ENCODE measurements at places on chromosomes 16 and 17.
A peak's percentile ranks its signal among the peaks of the same experiment; 100 is the strongest.

- no peak for DNase-seq
Observed at GRCh38 chr17:75047398-75048098, 523 bp downstream of the KCTD2 start.

DNA sequence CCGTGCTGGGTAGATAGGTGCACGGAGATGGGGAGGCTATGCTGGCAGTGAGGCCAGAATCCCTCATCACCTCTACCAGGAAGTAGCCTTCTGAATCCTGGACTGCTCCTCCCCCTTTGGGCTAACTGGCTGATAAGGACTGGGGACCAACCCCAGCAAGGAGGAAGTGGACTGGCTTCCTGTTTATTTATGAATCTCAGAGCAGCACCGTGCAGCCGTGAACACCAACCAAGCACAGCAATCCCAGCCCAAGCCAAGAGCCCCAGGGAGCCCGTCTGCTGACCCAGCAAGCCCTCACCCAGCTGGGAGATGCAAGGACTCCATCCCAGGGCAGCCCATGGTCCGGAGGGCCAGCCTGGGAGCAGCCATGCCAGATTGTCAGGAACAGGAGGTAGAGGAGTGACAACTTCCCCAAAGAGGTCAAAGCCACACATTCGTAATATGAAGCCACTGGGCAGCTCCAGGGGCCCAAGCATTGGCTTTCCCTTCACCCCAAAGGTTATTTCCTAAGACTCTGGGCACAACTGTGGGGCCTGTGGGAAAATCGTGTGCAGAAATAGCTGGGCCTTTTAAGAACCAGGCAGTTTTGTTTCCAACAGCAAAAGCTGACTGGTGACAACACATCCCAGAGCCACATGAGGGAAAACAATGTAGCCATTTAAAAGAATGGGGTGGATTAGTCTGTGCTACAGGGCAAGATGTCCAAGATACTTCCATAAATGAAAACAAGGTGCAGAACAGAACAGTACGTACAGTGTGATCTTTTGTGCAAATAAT, 23.9 kb downstream of the PHB1 start:
- DNase-seq = no peak

- DNase-seq = no peak
Observed at GRCh38 chr17:3669085-3669347, 404 bp downstream of the EMC6 start.

- peak; percentile 50 for DNase-seq
Observed at GRCh38 chr17:1179818-1180742, at the start of gene ABR. Gene ABR, minus strand, starts transcription at chr17:1179981. Its CDS starts 254 bp downstream, at chr17:1179727.

DNA sequence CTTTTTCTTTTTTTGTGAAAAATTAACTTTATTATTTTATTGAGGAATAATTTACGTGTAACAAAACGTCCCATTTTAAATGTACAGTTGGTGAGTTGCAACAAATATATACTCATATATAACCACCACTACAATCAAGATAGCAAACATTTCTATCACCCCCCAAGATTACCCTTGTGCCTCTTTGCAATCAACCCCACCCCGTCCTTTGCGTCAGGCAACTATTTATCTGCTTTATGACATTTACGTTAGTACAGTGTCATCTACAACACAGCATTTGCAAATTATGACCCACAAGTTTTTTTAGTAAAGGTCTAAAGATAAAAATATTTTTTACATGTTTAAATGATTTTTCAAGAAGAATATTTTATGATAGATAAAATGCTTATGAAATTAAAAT, 485.6 kb upstream of the SOX9 start:
- no peak for DNase-seq

GRCh38 chr16:1610071-1610898, 1.6 kb downstream of the IFT140 start:
- DNase-seq = peak; percentile 80

DNA sequence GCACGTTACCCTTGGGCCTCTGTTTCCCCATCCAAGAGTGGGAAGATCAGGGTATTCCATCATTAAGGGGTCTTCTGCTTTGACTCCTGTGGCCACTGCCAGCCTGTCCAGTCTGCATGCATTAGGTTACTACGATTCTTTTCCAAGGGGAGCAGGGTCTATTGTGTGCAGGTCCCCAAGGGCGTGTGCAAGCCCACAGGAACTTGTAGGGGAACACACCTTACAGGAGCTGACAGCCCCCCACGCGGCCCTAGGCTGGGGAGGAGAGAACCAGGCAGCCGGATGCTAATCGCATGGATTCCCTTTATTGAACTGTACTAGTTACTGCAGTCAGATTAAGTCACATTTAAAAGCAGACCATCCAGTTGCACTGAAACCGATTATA, 116.7 kb downstream of the C16orf78 start:
- DNase-seq = no peak

DNA sequence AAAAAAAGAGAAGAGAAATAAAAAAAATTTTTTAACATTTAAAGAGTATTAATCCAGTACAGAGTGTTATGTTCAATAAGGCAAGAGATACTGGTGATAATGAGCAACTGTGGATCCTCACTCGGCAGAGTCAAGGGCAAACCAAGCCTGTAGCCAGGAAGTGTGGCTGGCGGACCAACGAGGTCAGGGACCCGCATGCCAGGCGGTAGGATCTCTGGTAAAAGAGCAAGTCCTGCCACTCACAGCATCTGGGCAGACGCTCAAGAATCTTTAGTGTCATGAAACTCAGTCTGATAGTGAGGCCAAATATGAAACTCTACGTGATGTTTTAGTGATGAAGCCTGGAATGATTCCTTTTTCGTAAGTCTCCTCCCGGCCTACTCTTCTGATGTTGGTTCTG, 8.3 kb upstream of the GEMIN4 start:
- no peak for DNase-seq

DNA sequence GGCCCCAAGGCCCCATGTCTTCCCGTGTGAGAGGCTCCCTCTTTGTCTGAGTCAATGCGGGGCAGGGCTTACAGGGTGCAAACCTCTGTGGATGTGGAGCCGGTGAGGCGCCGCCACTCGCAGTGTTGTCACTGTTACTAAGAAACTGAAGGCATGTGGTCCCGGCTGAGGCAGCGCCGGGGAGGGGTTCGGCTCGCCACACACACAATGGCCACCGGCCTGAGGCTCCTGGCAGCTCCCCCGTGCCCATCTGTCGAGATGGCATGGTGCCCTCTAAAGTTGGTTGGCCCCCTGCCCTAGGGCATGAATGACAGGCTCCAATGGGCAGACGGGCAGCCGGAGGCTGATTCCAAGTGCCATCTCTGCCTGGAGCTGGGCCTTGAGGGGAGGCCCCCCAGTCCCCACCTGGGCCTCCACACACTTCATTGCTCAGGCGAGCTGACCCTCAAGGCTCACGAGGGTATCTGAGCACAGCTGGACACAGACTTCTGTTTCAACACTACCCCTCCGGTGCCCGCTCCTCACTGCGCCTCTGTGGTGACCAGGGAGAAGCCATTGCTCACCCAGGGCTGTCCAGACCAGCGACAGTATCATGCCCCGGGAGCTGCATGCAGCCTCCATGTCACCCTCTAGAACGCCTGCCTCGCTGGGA, 137.2 kb downstream of the C16orf78 start:
- no peak for DNase-seq

DNA sequence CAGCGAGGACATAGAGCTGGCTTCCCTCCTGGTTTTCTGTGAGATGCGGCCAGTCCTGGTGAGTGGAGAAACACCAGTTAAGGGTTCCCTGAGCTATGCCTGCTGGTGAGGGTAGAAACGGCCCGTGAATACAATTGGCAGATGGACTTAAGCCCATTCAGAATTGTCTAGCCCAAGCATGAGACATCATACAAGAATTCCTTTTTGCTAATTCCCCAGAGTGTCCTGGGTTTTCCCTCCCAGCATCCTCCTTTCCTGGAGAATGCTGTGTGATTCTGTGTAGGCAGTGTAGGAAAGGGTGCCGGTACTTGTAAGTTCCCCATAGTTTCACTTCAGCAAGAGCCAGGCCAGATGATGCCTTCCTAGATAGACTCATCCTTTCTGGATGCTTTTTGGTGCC, 65.1 kb downstream of the SDR42E1 start:
- no peak for DNase-seq

- no peak for DNase-seq
Observed at GRCh38 chr16:381789-382717, at the start of gene PGAP6. Gene PGAP6, minus strand, starts transcription at chr16:381978. Its CDS starts 157 bp downstream, at chr16:381821.

DNA sequence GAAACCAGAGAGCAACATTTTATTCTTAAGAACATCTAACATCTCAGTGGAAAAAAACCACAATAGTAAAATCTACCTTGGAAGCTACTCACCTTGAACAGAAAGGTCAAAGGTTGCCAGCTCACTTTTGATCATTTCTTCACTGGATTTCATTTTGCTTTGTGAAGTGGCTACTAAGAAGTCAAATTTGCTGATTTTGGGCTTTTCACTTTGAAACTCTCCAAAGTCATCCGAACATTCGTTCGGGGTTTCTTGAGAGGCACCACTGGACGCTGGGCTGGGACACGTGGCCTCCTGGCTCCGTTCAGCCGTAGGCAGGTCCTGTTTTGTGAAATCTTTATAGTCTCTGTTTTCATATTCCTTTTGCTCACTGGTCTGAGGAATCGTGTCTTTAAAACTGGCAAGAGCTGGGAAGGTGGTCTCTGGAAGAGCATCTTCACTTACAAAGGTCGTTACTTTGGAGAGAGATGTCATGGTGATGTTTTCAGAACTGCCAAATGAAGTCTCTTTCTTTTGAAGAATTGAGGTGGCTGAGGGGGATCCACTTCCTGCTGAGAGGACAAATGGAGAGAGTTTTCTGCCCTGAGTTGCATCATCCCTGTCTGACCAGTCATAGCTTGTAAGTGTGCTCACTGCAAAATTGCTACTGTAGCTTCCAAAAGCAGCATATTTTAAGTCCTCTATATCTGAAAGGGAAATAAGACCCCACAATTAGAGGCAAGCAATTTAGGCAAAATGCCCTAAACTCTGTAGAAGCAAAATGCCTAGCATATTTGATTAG, 52.4 kb downstream of the DUSP14 start:
- DNase-seq = no peak

GRCh38 chr16:69301187-69301586, 10.0 kb upstream of the VPS4A start:
- no peak for DNase-seq

- DNase-seq = no peak
Observed at GRCh38 chr17:48247038-48247437, 139.5 kb downstream of the SNX11 start.

DNA sequence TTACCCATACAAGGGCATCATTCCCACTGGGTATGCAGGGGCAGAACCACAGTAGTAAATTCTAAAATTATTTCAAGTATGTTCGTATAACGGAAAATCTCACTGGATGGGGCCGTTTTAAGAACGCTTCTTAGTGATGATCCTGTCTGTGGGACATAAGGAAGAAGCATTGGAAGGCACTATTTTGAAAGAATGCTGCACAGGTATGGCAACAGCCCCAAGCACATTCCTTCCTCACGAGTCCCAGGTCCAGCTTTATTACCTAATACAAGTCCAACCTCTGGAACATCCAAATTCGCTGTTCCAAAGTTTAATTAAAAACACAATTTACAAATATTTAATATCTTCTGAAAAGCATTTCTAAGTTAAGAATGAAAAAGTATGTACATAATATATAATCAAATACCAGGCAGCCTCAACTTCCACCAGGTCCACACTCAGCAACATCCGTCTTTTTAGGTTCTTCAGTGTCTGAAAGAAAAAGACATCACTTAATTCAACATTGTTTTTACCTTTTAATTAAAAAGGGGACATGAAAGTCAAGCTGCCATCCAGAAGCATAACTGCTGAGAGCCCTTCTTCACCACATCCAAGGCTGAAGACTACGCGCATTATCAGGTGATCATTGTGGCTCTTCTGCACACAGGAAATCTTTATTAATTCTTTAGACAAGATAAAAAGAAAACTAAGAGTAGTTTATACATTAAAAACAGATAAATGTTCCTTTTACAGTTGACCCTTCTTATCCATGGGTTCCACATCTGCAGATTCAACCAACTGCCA, 49.8 kb downstream of the BRD7 start:
- DNase-seq = no peak

GRCh38 chr16:13923703-13924298, 3.8 kb downstream of the ERCC4 start:
- no peak for DNase-seq

- DNase-seq = no peak
Observed at GRCh38 chr17:29731589-29731929, 108.8 kb upstream of the CORO6 start.

DNA sequence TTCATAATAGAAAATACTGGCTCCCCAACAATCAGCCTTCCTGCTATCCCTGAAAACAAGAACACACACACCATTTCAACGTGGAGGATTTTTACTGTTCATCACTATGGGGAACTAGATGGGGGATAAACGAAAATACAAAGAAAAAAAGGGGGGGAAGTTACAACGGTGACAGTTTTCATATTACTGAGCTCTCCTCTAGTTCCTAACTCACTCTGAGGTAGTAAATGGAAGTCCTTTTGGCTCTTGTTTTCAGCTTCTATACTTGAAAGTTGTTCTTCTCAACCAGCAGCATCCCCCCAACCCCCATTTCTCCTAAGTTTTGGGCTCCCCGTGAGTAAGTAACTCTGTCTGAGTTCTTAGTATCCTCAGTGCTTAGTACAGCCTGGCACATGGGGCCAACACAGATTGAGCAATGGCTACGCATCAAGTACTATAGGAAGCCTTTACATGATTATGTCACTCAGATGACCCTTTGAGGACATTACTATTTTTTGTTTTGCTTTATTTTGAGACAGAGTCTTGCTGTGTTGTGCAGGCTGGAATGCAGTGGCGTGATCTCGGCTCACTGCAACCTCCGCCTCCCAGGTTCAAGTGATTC, 4.2 kb upstream of the CORO7 start:
- no peak for DNase-seq

DNA sequence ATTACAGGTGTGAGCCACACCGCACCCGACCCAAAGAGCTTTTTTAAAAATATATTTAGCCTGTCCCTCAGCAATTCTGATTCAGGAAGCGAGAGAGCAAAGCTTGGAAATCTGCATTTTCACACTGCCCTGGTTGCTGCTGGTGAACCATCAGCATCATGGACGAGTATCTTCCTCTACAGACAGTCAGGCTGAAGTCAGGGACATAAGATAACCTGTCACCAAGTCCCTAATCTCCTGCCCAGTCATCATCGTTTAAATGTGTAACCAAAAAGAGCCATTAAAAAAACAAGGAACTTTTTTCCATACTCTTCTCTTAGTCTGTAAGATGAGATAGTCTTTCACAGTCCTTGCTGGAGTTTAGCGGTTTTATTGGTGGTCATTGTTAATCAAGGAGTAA, 6.7 kb downstream of the PMM2 start:
- DNase-seq = no peak

- no peak for DNase-seq
Observed at GRCh38 chr17:16428098-16428882, 12.9 kb downstream of the TRPV2 start.

GRCh38 chr17:11239379-11239970, 1.5 kb upstream of the SHISA6 start:
- DNase-seq = no peak

- no peak for DNase-seq
Observed at GRCh38 chr17:17030515-17031211, 11.6 kb upstream of the MPRIP start.

DNA sequence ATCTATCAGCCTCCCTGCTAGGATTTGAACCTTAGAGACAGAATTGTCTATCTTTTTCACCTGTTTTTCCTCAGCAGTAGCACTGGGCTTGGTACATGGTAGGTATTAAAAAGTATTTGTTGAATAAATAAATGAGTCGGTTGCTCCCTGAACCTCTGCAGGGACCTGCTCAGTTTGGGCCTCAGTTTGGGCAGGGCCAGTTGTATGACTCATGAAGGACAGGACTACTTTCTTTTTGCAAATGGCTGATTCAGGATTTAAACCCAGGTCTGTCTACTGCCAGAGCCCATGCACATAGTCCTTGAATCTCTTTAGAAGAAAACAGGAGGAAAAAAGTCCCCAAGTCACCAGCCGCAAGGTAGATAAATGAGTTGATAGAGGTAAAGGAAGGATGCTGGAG, 3.1 kb downstream of the MMP2 start:
- no peak for DNase-seq

Data from stimulated activated CD8-positive, alpha-beta memory T cell treated with anti-CD3 and anti-CD28 coated beads, Interleukin-4, amount 100 ng/mL, for 1 hour (primary cell).